CD4-positive, alpha-beta T cell treated with Interleukin-6 at 100 ng/mL for 8 hours (primary cell): ENCODE measurements at places on chromosomes 12 and 14.

GRCh38 chr12:110744151-110744571 lies 1.5 kb upstream of the PPP1CC start:
- DNase-seq = no peak

DNA sequence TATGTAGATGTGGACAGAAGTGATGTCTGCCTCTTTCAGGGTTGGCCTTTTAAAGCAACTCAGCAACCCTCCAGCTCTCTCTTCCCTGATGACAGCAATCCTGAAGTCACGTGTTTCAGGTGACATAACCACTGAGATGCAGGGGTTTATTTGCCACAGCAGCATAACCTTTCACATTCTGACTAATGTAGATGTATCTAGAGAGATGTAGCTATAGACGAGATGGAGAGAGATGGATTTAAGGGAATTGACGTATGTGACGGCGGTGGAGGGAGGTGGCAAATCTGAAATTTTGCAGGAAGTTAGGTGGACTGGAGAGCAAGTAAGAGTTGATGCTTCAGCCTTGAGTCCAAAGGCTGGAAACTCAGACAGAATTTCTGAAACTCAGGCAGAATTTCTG lies 126.0 kb downstream of the ZFP36L1 start:
- no peak for DNase-seq

DNA sequence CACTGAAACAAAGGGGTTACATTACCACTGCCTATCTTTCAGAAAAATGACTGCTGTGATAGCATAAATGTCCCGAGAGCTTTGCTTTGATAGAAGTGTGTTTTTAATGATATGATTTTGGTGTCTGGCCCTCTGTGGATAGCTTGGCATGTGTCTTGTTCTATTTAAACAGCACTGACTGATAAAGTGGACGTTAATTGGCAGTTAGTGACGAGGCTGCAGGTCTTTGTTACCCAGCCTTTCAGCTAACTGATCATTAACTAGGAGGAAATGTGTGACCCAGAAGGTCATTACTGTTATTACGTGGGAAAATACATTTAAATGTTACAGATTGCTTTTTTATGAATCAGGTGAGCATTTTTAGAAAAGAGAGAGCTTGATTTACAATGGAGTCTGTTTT lies 428.3 kb downstream of the DIO2 start:
- DNase-seq = no peak

- DNase-seq = no peak
Measured at GRCh38 chr12:109706747-109707469, 6.7 kb upstream of the FAM222A start.

DNA sequence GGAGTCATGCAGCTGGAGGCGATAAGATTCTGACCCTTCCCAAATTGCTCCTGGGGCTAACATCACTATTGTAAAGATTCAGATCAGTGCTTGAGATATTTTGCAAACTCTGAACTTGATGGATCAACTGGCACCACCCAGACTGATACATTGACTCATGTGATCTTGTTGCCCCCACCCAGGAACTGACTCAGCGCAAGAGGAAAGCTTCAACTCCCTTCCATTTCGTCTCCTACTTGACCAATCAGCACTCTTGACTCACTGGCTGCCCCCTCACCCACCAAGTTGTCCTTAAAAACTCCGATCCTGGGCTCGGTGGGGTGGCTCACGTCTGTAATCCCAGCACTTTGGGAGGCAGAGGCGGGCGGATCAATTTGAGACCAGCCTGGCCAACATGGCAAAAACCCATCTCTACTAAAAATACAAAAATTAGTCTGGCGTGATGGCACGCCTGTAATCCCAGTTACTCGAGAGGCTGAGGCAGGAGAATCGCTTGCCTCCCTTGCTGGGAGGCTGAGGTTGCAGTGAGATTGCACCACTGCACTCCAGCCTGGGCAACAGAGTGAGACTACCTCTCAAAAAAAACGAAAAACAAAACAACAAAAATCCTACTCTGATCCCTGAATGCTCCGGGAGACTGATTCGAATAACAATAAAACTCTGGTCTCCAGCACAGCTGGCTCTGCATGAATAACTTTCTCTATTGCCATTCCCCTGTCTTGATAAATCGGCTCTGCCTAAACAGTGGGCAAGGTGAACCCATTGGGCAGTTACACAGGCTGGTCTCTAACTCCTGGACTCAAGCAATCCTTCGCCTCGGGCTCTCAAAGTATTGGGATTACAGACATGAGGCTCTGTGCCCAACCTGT lies 9.8 kb upstream of the ARF6 start:
- DNase-seq = no peak

- no peak for DNase-seq
Measured at GRCh38 chr12:85425926-85426325, 145.9 kb downstream of the ALX1 start.

GRCh38 chr14:104119119-104119487 lies 19.3 kb upstream of the KIF26A start:
- no peak for DNase-seq

DNA sequence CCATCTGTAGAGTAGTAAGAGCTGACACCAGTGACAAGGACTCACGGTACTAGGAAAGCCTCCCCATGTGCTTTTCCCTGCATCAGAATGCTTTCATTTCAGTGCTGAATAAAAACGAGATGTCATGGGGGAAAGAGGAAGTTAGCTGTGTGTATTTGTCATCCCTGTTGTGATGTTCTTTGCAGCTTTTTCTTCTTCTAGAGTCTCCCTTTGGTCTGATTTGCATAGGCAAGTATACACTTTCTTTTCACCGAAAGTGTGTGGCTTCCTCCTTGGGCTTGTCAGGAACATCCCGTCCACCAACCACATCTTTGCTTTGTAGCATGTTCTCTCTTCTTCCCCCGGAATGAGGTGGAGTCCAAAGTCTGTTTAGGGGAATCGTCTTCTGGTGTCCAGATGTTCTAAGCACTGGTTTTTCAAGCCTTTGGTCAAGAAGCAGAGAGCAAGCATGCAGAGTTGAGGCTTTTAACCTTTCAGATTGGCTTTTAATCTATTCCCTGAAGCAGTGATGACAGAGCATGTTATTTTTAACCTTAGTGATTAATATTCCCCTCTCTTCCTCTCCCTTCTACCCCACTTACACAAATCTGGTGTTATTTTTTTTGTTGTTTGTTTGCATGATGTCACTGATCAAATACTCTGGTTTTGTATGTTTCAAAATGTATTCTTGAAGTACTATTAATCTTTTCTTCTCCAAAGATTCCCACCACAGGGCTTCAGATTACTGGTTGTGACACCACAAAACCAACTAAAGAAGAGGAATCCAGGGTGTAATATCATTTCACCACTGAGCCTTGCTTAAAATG lies 163.4 kb downstream of the SAMD4A start:
- peak; percentile 14 for DNase-seq

- no peak for DNase-seq
Measured at GRCh38 chr12:3233797-3234196, 156.6 kb downstream of the TSPAN9 start.

DNA sequence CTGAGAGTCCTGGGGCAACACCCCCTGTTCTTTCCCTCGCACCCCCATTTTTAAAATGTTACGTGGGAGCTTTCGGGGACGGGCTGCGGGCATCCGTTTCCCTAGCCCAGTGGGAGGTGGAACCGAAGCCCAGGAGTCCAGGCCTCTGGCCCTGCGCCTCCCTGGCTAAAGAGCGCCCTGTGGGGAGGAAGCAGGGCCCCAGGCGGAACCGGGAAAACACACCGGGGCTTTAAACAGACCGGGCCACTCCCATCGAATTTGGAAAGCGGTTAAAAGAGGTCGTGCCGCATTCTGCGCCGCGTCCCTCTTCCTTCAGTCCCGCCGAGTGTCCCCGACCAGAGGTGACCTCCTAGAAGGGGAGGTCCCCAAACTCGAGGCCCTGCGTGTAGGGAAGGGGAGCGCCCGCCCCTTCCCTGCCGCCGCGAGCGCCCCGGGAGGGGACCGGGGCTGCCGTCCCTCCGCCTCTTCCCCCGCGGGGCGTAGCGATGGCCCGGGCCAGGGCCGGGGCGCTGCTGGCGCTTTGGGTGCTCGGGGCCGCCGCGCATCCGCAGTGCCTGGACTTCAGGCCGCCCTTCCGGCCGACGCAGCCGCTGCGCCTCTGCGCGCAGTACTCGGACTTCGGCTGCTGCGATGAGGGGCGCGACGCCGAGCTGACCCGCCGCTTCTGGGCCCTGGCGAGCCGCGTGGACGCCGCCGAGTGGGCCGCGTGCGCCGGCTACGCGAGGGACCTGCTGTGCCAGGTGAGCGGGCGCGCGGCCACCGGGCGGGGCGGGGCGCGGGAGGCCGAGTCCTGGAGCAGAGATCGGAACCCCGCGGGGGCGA lies at the start of gene HHIPL1:
TSS of gene HHIPL1 (plus strand) at position 407 of the 822 bp plus-strand sequence. CDS start at position 486, 79 bp downstream.
- DNase-seq = no peak

- DNase-seq = no peak
Measured at GRCh38 chr12:50772877-50773276, 9.0 kb downstream of the ATF1 start.

DNA sequence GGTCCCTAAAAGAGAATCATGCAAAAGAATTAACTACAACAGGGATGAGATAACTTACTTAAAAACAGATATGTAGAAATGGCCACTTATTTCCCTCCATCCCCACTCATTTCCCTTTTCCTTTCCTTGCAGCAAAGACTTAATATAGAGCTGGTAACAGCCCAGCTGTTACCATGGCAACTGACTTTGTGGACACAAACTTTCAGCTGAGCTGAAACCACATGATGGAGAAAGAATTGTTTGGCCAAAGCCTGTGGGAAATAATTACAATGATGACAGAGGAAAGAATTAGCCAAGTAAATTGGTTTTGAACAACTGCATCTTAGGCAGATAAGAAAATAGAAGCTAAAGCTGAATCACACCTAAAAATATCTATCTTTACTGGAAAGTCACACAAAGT lies 364.9 kb downstream of the GALC start:
- DNase-seq = no peak

DNA sequence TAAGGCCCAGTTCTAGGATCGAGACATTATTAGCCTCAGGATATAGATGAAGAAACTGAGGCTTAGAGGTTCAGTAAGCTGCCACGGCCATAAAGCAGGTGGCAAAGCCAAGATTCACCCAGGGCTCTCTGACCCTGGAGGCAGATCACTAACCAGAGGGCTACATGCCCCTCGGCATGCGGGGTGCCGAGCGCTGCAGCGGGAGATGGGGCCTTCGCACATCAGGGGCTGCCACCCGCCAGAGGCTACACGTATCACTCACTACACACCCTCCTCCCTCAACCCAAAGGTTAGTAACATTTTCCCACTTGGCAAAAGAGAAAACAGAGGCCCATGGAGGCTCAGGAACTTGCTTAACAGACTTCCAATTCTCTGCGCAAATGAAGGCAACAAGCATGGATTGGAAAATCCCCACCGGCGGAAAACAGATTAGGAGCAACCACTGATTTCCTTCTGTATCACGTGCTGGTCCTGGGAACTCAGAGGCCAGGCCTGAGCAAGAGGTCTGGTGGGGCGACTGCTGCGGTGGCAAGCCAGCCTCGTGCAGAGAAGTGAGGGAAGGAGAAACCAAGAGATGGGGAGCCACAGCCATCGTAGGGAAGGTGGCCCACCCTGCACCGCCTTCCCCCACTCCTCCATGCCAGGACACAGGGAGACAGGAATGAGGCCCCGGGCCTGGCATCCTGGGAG lies 6.0 kb downstream of the CCDC85C start:
- no peak for DNase-seq

DNA sequence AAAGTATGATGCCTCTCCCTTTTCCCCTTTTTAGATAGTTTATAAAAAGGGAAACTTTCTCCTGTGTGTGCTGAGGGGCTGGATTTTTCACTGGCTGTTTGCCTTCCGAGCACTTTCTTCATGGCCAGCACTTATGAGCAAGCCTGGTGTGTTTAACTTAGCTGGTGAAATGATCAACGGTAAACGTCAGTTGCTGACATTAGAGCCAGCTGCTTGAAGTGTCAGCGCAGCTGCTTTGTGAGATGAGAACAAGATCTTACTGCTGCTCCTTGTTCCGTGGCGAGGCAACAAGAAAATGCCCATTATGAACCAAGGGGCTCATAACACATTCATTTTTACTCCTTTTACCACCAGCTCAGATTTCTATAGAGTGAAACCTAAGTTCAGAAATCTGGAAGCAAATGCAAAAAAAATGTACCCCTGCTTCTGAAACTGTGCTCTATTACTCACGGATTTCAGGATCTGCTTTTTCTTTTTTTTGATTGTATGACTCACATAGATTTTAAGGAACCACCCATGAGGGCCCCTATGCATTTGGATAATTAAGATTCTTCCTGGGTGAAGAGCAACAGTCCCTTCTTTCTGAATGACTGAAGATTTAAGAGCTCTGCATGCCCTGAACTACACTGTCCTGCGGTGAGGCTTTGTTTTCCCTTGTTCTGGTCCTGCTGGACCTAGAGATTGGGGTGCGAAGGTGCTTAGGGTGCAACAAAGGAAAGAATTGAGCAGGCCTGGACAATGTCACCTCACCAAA lies 74.3 kb upstream of the CPM start:
- no peak for DNase-seq

- DNase-seq = no peak
Measured at GRCh38 chr12:94089891-94090290, 58.5 kb upstream of the PLXNC1 start.

- no peak for DNase-seq
Measured at GRCh38 chr12:80356097-80356496, 87.9 kb upstream of the PTPRQ start.

GRCh38 chr14:94903338-94903737 lies 133.4 kb upstream of the GSC start:
- no peak for DNase-seq

- no peak for DNase-seq
Measured at GRCh38 chr14:34051966-34052657, 101.2 kb upstream of the EGLN3 start.

DNA sequence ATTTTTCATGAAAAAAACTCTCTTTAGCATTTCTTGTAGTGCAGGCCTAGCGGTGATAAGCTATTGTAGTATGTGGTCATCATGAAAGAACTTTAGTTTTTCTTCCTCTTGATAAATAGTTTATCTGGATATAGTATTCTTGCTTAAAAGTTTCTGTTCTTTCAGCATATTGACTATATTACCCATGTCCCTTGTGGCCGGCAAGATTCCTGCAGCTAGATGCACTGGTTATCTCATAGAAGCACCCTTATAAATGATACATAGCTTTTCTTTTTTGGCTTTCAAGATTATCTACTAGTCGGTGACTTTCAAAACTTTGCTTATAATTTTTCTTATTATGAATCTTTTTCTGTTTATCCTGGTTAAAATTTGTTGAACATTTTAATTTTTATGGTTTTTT lies 234.8 kb downstream of the ALG10 start:
- DNase-seq = no peak

- DNase-seq = no peak
Measured at GRCh38 chr14:95452176-95452892, 64.1 kb downstream of the SYNE3 start.

- no peak for DNase-seq
Measured at GRCh38 chr12:16074894-16075293, 163.8 kb downstream of the DERA start.

- DNase-seq = no peak
Measured at GRCh38 chr12:80894179-80894578, 43.6 kb downstream of the LIN7A start.

GRCh38 chr14:24252289-24253124 lies 10.1 kb upstream of the TINF2 start:
- no peak for DNase-seq

- DNase-seq = no peak
Measured at GRCh38 chr12:80156306-80156705, 57.0 kb downstream of the OTOGL start.
